ENCODE measurements at places on chromosomes 7 and 10.

DNA sequence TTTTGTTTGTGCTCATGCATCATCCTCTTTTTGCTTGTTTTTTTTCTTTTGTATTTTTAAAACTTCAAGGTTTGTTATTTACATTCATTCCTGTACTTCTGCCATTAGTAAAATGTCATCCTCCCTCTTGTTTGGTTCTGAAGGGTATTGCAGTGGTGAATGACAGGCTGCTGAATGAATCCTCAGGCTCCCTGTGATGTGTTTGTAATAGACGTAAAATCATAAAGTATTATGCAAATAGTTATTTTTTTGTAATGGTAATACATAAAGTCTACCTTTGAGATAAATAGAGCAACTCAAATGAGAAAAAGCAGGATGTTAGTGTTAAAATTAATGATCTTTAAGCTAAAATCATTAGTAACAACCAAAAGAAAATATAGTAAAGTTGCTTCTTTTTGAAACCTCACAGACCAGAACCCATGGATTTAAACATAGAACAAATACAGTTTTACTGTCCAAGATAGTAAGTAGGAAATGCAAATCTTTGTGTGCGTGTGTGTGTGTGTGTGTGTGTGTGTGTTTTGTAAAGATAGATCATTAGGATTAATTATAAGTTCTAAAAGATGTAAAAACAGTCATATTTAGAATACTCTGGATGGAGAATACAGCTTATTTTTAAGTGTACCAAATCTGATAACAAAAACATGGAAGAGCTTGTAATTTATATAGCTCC is 4.5 kb downstream of the GLCCI1 start:
- DNase-seq, result no peak

- no peak for DNase-seq
These were observed 264.3 kb upstream of the INHBA start for GRCh38 chr7:41967156-41967555.

- DNase-seq, result peak; percentile 95
These were observed 6.5 kb downstream of the HIPK2 start for GRCh38 chr7:139771001-139771956.

DNA sequence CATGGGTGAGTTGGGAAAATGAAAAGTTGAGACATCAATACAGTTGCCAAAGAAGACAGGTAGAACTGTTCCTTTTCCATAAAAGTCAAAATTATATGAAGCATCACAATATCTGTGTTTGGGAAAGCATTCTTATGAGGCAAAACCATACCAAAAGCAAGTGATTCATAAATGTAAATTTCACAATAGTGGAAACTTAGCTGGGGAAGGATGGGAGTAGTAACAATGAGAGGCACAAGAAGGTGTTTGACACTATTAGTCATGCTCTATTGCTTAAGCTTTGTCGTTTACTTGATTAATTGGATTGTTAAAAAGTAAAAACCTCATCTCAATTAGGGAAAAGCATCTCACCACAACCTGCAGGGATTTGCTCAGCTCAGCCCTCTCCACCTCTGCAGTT is 240.2 kb downstream of the C7orf25 start:
- DNase-seq, result peak; percentile 26

DNA sequence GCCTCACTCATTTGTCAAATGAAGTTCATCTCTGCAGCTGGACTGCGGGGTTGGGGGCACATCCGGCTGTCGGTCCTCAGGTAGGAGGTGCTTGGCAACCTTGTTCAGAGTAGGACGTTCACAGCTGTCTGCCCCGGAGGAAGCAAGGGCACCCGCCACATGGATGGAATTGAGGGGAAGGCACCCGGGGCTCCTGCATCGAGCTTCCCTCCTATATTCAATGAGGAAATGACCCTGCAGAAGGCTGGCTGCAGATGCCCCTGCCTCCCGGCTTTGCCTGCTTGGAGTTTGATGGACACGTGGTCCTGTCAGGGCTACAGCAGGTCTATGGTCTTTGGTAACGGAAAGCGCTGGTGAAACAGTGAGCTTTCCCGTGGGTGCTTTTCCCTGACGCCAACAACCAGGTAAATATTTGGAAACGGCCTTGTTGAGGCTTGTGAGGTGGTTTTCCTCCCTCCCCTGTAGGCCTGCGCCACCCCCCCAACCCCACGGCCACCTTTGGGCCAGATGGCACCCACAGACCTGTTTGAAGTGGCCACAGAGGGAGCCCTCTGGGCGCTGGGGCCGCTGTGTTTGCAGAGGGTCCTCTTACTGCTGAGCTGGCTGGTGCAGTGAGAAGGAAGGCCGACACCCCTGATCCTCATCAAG is 32.9 kb downstream of the HTRA1 start:
- no peak for DNase-seq
